ENCODE measurements at places on chromosomes 7 and 10.

GRCh38 chr7:38398725-38399321 lies 125.4 kb upstream of the TARP start:
- DNase-seq = peak; percentile 11

- DNase-seq = peak; percentile 92
Measured at GRCh38 chr7:116671681-116672595, at the start of gene MET. Gene MET (plus strand): TSS chr7:116672196. CDS start chr7:116699085, 26,889 bp downstream.

DNA sequence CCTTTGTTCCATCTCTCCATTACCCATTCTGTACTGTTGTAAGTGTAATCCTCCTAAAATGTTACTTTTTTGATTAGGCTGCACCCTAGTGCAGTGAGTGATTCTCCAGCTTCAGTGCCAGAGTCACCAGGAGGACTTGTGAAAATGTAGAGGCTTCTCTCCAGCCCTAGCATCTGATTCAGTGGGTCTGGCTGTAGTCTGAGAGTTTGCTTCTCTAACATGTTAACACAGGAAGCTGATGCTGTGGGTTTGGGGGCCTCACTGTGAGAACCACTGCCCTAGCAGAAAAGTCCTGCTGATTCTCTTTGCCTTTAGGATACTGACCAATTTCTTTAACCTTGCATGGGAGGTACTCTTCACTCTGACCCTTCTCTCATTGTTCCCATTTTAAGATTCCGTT lies 24.4 kb downstream of the CSGALNACT2 start:
- DNase-seq = no peak

- no peak for DNase-seq
Measured at GRCh38 chr10:44951576-44952226, 7.9 kb upstream of the RASSF4 start.

DNA sequence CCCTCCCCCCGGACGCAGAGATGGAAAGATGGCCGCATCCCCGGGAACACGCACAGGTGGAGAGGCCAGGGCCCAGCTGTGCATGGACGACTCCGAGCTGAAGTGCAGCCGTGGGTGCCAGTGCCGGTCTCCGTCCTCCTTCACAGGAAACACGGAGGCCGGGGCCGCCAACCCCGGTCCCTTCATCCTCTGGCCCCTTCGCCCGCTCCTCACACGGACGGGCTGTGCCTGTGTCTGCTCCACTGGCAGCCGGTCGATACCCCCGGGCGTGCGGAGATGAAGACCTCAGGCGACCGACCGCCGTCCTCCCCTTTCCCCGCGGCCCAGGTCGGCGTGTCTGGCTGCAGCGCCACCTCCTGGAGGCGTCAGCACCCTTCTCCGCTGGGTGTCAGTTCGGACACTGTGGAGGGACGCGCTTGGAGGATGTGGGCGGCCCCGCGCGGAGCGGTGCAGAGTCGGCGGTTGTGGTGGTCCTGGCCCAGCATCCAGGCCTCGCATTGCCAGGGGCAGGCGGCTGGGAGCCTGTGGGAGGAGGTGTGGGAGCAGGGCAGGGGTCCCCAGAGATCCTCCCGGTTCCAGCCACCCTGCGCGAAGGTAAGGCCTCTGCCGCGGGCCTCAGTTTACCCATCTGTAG lies 9.9 kb downstream of the ZNF511 start:
- peak; percentile 55 for DNase-seq

DNA sequence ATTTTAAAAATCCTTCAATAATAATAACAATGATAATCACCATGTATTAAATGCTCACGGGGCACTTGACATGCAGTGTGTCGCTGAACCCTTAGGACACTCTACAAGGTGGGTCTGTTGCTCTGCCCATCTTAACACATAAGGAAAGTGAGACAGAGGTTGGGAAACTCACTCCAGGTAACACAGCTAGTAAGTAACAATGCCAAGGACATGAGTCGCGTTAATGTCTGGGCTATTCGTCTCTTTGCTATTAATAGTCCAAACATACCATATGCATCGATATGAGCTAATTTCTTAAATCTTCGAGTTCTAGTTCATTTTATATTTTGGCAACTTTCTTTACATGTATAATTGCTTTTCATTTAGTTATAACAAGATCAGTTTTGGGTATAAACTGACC lies 79.5 kb downstream of the BEND7 start:
- no peak for DNase-seq

DNA sequence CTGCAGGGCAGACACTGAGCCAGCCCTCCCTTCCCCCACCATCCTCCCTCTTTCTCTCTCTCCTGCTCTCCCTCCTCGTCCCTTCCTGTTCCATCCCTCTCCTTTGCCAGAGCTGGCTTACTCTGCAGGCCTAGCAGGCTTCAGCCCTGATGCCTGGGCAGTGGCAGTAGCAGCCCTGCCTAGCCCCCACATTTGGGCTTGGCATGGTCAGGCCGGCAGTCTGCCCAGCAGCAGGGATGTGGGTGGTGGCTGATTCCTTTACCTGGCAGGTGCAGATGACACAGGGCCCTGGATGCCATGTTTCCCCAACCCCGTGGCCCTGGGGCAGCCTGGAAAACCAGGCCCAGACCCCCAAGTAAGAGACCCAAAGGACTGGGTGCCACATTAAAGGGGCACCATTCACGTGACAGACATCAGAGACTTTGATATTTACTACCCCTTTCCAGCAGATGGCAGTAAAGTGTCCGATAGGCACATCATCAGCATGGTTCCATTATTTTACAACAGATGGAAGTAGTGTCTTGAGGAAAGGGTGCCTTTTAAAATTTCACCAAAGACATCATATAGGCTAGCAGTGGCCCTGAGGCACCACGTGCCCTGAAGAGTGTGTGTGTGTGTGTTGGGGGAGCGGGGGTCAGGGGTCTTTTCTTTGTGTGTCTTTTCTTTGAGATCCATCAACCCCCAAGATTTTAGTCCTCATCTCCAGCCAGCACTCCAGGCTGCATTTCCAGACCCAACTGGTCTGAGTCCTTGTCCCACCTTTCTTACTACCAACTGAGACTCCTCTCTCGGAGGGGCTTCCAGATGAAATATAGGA lies 5.9 kb downstream of the KCP start:
- DNase-seq = peak; percentile 51

GRCh38 chr10:132144086-132144485 lies 42.7 kb upstream of the DPYSL4 start:
- DNase-seq = no peak

DNA sequence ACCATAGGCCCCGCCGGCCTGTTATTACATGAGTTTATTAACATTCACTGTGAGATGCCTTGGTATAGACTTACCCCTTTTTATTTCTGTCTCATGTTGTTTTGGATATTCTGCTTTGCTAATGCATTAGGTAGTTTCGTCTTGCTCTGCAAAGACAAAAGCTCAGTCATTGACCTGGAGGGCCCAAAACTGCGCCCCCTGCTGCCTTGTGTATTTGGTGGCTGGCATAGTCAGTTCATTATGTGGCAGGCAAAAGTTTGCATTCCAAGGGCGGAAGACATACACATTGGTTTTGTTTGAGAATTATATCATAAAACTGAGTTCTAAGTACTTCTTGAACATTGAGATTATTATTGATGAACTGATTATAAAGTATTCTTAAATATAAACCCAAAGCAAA lies 372.5 kb downstream of the SDK1 start:
- no peak for DNase-seq

GRCh38 chr7:36965625-36966024 lies 241.3 kb upstream of the AOAH start:
- DNase-seq = no peak

- DNase-seq = no peak
Measured at GRCh38 chr7:123738356-123738755, 10.4 kb downstream of the WASL start.

DNA sequence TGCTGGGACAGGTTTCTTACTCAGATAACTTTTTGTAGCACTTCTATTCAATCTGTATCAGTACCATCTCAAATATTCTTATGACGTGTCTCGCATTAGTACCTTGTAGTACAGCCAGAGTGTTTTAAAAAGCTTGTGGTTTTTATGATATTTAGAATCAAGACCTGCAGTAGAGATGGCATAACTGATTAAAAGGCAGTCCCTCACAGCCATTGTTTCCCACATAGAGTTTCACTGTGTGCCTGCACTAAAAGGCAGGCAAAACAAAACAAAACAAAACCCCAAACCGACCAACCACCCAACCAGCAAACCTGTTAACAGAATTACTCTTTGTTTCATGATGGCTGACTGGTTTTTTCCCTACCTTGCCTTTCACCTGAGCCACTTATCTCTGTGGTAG lies 221.3 kb upstream of the DGKB start:
- no peak for DNase-seq

All from HT1080 (cell line).